ENCODE measurements at places on chromosomes 5 and 9. TPM values are rescaled to one million over a fixed set of nuclear protein-coding genes. Genes with fewer than 3 reads are reported as not detected.

FAM219A gene
- 4.0 TPM for total RNA-seq

CDKN2A gene
- total RNA-seq = 0.60 TPM

BTNL9 gene
- total RNA-seq = under 0.01 TPM

UTP15 gene
- 10.2 TPM for total RNA-seq

LHFPL2 gene
- total RNA-seq = 24.4 TPM

GALNT10 gene
- 30.2 TPM for total RNA-seq

DNA sequence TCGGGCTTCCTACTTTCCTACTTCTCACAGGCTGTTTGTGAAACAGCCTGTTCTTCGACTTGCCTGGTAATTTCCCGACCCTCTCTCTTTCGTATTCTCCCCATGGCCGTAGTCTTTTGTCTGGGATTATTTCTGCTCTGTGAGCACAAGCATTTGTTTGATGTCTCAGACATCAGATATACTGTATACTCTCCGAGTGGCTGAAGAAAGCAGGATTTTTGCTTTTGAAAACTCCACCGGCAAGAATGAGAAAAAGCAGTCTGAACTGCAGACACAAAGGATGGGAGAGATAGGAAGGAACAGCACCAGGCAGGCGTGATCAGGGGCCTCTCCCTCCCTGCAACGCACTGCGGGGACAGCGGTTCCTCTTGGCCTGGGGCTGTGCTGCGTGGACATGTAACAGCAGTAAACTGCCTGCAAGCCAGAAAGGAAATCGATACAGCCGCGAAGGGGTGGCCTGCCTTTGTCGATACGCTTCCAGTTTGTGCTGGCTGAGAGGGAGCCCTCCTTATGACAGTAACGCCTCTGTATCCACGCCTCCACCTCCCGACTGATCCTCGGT is 313.9 kb upstream of the TLE4 start:
- no peak for DNase-seq

DNA sequence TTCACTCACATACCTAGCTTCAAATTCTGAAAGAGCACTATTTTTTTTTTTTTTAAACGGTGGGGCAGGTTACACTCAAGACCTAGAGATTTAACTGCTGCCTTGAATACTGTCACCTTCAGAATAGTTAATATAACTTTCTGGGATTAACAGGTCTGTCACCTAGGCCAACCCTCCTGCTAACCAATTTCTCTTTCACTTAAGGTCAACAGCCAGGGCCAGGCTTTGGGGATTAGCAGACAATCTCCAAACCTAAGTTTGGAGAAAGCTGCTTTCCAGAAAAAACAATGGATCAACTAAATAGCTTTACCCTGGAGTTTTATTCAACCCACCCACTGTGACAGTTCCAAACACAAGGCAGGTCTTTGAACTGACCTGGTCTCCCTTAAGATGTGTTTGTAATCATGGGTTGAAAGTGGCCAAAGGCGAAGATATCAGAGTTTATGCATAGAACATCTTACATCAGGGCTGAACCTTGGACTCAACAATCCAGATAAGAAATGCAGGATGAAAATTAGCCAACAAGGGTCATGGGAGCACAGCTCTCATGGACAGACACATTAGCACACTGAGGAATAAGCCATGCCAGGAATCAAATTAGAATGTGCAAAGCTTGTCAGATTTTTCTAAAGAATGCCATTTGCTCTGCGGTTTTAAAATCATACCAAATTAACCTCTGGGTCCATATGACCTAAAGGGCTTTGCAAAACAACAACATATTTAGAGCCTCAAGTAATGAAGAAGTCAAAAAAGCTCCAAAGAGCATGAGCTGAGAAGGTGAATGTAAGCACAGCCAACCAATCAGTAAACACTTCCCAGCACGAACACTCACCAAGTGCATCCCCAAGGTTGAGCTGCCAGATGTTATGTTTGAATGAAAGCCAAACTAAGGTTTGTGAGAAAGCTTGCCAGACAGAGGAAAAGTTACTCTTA is 538.5 kb upstream of the DMAC1 start:
- DNase-seq = no peak

DNA sequence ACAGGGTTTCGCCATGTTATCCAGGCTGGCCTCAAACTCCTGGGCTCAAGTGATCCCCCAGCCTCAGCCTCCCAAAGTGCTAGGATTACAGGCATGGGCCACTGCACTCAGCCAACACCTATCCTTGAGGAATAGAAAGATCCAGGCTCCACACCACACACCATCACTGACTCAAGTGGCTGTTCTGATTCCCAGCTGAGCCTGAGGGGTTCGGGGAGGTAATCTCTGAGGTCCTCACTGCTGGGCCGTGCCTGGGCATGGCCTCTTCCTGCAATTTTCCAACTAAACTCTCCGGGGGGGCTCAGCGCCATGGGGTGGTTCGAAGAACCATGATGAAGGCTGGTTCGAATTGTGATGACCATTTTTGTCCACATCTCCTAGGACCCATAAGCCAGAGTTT is 31.0 kb upstream of the IL17B start:
- no peak for DNase-seq

DNA sequence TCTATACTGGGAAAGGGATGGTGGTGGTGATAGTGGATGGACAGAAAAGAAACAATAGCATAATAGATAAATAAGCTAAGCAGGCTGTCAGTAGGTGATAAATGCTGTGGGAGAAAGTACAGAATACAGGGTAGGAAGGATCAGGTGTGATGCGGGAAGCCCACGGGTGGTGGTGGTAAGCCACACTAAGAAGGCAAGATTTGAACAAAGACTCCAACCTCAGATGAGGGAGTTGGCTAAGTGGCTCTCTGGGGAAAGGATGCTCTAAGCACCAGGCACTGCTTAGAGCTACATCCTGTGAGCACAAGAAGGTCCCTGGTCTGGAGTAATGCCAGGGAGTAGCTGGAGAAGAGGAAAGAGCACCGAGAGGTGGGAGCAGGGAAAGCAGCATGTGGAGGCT is 151.6 kb upstream of the KLF9 start:
- no peak for DNase-seq

- no peak for DNase-seq
Observed at GRCh38 chr5:979100-979817, 29.3 kb upstream of the NKD2 start.

- DNase-seq = no peak
Observed at GRCh38 chr5:13574574-13574973, 369.9 kb downstream of the DNAH5 start.

DNA sequence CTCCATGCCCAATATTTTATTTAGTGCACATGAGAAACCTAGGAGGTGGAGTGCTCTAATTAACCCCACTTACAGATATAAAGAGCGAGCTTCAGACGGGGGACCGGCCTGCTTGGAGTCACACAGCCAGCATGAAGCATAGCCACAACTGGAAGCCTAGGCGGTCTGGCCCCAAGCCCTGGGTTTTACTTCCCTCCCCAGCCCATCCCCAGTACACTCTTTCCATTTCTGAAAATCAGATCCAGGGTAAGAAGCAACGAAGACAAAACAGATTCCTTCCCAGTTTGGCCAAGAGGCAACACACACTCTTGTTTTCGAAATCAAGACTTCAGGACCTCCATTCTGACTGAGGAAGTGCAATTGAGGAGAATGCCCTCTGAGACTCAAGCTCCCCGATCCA is 27.1 kb downstream of the KCNMB1 start:
- no peak for DNase-seq

All from lung microvascular endothelial cell (primary cell).